ENCODE measurements at places on chromosomes 6 and 20. TPM values are rescaled to one million over a fixed set of nuclear protein-coding genes. Genes with fewer than 3 reads are reported as not detected.

PCSK2 gene
- polyA plus RNA-seq = not detected

OPRL1 gene
- 0.25 TPM for polyA plus RNA-seq

- DNase-seq = no peak
Measured at GRCh38 chr20:4156411-4156810, 141.1 kb upstream of the RNF24 start.

DNA sequence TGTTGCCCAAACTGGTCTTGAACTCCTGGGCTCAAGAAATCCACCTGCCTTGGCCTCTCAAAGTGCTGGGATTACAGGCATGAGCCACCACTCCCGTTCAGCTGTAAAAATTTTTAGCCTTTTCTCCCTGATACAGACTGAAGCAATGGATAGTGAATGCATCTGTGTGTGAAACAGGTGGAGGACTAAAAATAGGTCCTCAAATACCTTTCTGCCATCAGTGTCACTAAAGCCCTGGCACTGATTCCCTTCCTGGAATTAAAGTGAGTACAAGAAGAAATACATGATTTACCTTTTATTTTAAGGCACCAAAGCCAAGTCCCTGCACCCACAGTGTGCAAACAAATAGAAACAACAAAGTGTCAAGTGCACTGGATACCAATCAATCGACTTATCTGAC, 25.1 kb downstream of the TULP4 start:
- DNase-seq = no peak

ARMC12 gene
- 1.7 TPM for polyA plus RNA-seq

GRCh38 chr6:148800536-148800935, 53.7 kb downstream of the UST start:
- DNase-seq = no peak

DNA sequence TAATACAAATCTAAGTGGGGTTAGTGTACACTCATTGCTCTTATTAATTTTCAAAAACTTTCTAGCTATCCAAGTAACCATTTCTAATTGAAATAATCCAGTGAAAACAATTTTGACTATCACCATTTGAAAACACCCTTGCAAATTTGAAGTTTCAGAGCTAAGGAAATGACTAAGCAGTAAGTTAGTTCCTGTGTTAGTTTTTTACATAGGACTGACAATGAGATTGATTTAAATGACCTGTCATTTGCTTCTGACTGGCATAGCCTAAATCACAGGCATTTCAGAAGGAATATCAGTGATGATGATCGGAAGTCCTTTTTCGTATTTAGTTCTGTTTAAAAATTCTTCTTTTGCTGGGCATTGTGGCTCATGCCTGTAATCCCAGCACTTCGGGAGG, 27.0 kb downstream of the STK4 start:
- no peak for DNase-seq

CLVS2 gene
- polyA plus RNA-seq = not detected

- no peak for DNase-seq
Measured at GRCh38 chr20:46119028-46119546, 973 bp downstream of the CD40 start.

- DNase-seq = no peak
Measured at GRCh38 chr6:40356242-40356910, 230.8 kb downstream of the LRFN2 start.

DNA sequence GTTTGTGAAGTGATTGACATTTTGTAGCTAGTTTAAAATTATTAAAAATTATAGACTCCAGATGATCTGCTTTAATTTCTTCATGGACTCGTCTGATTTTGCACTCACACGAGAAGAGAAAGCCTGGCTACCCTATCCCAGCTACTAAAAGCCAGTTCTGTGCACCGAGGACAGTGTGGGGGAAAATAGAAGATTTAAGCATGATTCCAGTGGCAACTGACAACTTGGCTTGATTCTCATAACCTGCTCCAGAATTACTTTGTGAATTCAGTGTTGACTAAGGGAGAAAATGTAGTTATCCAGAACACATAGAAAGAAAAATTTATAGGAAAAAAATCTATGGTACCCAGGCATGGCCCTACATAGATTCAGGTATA, 88.7 kb downstream of the SNAP25 start:
- no peak for DNase-seq

All from keratinocyte (primary cell).